M059J (cell line): ENCODE measurements at places on chromosomes 6 and 20.
A peak's percentile ranks its signal among the peaks of the same experiment; 100 is the strongest.

DNA sequence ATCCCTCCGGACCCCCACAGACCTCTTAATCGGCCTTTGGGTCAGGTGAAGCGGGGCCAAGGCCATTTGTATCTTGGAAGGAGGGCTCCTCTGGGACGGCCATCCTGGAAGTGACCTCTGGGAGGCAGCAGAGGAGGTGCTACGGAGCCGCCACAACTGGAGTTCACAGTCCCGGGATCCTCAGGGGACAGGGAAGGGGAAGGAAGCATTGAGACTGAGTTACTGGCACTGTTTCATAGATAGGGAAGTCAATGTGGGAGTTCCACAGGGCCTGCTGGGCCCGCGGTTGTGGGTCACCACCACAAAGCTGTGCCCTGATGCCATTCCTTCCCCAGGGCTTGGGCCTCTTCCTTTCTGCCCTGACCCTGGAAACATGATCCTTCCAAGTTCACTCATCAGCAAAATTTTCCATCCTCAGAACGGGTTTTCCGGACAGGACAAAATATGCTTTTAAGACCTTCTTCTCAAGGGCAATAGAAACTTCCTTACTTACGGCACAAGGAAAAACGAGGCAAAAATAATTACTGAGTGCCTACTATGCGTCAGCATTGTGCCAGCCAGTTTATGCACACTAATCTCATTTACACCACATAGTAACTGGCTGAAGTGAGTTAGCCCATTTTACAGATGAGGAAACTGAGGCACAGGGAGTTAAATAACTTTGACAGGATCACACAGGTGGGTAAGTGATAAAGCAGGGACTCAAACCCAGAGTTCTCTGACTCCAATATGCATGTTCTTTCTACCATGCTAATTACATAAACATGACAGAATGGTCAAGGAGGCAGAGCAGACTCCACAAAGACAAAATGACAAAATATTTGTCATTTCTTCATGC, 143.8 kb downstream of the UNC5CL start:
- peak; percentile 95 for DNase-seq

DNA sequence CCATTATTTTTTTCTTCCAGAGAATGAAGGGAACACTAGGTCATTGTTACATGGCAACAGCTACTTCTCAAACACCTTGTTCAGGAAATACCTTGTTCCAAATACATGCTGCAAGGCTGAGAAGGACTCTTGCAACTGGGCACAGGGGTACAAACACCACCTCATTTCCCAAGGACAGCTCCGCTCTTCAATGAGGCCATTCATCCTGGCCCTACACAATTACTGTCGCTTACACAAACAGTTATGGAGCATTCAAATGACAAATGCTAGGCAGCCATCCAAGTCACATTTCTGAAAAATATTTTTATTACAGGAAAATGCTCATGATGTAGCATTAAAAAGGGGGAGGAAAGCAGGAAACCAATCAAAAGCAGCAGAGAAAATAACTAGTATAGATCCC, 611.9 kb downstream of the DHX35 start:
- no peak for DNase-seq

DNA sequence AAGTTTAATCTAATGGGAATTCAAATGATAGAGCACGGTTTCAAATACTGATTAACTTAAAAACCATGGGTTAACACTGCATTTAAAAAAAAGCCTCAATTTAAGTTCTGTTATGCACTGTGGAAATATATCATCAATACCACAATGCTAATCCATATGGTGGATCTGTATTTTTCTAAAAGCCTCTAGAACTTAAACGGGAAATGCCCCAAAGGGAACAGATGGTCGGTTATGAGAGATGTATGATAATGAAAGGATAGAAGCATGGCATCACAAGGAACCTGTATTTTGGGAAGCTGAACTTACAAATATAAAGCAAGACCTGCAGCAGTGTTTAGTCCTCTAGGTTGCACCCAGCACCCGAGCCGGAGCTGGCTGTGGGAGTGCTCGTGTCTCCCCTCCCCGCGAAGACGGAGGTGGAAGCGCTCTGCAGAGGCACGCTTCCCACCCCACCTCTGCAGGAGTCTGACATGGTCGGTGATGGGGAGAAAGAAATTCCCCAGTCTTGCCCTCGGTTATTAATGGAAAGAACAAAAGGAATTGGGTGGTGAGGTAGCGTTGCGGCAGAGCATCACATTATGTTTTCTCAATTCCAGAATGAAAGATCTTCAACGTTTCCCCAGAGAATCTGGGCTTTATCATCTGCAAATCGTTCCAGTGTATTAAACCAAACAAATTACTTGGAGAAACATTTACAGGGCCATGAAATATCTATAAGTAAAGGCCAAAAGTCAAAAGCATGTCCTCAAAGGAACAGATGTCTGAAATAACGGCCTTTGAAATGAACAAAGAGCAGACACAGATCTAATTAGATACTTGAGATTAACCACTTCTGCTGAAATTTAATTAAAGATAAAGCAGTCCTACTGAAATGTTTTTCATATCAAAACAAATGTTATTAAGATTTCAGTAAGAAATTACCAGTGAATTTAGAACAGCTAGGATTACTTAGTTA, 103.1 kb upstream of the POPDC3 start:
- DNase-seq, result no peak

GRCh38 chr6:36615018-36615761, 21.0 kb downstream of the SRSF3 start:
- DNase-seq, result peak; percentile 68

DNA sequence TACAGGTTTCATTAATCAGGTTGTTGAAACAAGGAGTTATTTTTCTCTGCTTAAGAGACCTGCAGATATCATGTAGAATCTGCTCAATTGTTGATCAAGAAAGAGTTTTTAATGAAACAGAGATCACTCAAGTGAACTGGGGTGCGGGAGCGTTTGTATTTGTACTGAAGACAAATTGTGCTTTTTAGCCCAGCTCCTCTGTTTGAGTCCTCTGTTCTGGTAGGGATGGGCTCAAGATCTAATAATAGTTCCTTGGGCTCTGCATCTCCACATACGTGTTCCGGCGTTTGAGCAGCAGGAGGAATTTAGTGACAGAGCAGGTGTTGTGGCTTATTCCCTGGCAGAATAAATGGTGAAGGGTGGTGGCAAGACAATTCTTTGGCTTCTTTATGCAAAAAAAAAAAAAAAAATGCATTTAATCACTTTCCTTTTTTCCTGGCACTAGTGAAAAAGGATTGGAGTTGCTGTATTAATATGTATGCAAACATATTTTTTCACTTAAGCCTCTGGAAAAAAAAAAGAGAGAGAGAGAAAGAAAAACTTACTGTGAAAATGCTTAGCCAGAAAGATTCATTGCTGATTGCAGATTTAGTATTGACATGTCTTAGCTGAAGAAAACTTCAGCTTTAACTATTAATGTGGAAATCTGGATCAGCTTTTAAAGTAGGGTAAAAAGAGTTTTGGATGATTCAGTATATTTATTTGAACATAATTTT, 4.0 kb downstream of the CITED2 start:
- DNase-seq, result peak; percentile 82

GRCh38 chr6:157194643-157195042, 128.7 kb downstream of the TMEM242 start:
- DNase-seq, result peak; percentile 45
